ENCODE measurements at places on chromosomes 5 and 9. TPM values are rescaled to one million over a fixed set of nuclear protein-coding genes. Genes with fewer than 3 reads are reported as not detected.

DNA sequence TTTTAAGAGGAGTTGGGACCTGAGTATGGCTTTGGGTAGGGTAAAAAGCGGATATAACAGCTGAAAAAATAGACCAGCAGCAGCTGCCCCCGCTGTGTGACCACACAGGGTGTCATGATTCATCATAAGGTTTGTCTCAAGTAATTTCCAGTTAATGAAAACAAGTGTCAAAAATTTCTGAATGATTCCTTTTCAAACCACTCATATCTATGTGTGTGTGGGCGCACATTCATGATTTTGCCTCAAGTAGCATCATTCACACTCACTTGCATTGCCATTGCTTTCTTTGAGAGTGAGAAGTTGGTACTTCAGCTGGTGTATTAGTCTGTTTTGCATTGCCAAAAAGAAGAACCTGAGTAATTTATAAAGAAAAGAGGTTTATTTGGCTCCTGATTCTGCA lies 12.1 kb upstream of the TNFAIP8 start:
- H3K4me1 ChIP-seq, result no peaks in the 10 kb centered on the region
- H3K36me3 ChIP-seq, result no peaks in the 10 kb centered on the region
- H3K4me3 ChIP-seq, result no peak overlapping the region
- H3K27ac ChIP-seq, result no peak overlapping the region

- no peak overlapping the region for H3K27ac ChIP-seq
- H3K27me3 ChIP-seq, result no peaks in the 10 kb centered on the region
- no peak overlapping the region for H3K4me3 ChIP-seq
- no peak for DNase-seq
- no peaks in the 10 kb centered on the region for H3K4me1 ChIP-seq
These were observed 30.9 kb upstream of the GLDC start for GRCh38 chr9:6676254-6676921.

GRCh38 chr9:16125629-16126028 lies 572.8 kb downstream of the CCDC171 start:
- H3K27ac ChIP-seq, result no peak overlapping the region
- H3K36me3 ChIP-seq, result no peaks in the 10 kb centered on the region
- H3K27me3 ChIP-seq, result no peaks in the 10 kb centered on the region
- no peak overlapping the region for H3K4me3 ChIP-seq
- DNase-seq, result no peak

GRCh38 chr5:163993126-163993525 lies 487.7 kb downstream of the MAT2B start:
- H3K4me1 ChIP-seq, result no peaks in the 10 kb centered on the region
- no peaks in the 10 kb centered on the region for H3K36me3 ChIP-seq
- H3K4me3 ChIP-seq, result no peak overlapping the region
- no peak overlapping the region for H3K27ac ChIP-seq
- H3K27me3 ChIP-seq, result no peaks in the 10 kb centered on the region

CTNNA1 gene
- 427 TPM for total RNA-seq

BTNL3 gene
- total RNA-seq, result 0.71 TPM

Measured in lung (tissue), 17 donors.